ENCODE measurements at places on chromosomes 2 and 18.

- no peak for DNase-seq
Measured at GRCh38 chr2:23492337-23492675, 107.3 kb downstream of the KLHL29 start.

DNA sequence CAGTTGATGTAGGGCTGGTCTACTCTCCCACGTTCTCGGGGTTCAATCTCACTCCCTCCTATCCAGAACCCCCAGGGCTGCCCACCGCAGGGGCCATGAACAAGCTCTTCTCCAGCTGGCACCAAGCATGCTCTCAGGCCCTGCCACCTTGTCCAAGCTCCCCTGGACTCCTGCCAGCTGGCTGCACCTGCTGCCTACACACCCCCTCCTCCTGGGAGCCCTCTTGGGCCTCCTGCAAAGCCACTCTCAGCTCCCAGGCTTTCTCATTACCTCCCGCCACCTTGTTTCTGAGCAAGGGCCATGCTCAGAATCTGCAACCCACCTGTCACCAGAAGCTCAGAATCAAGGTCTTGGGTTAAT lies 56.0 kb downstream of the HDAC4 start:
- no peak for DNase-seq

GRCh38 chr2:154386186-154386585 lies 312.3 kb upstream of the KCNJ3 start:
- DNase-seq = no peak

GRCh38 chr2:176068419-176068832 lies 15.3 kb downstream of the EVX2 start:
- DNase-seq = no peak

- no peak for DNase-seq
Measured at GRCh38 chr2:189249171-189249570, 69.6 kb upstream of the COL5A2 start.

DNA sequence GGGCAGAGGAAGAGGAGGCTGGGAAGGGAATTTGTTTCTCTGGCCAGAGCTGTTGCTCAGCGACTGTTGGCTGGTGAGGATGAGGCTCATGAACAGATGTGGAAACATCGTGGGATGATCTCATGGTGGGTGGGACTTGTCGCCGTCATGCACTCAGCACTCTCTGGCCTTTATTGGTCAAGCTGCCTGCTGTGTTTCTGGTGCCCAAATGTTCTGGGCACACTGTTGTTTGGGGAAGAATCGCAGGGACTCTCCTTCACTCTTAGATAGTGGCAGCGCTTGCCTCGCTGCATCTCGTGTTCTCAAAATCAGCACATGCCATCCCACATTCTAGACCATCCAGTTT lies 145.6 kb downstream of the AGAP1 start:
- no peak for DNase-seq

DNA sequence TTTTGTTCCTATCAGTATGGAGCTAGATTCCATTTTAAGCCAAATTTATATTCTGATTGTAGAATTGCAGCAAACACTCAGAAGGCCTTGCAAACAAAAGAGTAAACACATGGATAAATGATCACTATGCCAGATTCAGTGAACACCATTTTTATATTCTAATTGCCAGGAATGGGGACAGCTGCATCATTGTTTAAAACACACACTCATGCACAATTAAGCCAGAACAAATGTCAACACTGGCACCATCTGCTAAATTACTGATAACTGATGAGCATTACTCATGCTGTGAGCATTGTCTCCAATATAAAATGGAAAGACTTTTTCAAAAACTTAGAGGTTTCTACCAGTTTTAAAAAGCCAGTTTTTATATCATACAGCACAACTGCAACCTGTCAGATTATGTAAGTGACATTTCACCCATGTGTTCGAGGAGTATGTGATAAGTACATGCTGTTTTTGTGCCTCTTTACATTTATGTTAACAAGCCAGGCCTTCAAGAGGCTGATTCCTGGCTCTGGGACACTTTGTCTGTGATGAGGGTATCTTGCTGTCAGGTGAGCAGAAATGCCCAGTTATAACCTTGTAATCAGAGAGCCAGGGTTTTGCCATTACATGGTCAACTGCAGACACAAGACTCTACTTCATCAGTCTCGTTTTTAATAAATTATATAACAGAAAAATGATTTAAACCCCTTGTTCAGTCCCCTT lies 4.4 kb upstream of the ST8SIA5 start:
- no peak for DNase-seq

DNA sequence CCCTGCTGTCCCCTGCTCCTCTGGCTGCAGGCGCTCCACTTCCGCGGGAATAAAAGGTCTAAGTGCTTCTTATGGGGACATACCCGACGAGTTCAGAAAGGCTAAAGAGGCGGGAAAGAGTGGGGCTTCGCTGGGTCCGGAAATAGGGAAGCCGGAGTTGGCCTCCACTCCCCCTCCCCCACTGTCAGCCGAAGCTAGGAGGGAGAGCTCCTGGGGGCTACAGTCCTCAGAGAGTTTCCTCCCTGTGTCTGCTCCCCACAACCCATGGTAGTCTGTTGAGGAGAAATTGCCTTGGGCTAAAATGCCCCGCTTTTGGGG lies 7.2 kb downstream of the GAD1 start:
- no peak for DNase-seq

GRCh38 chr2:239819974-239820555 lies 205.1 kb downstream of the NDUFA10 start:
- no peak for DNase-seq

DNA sequence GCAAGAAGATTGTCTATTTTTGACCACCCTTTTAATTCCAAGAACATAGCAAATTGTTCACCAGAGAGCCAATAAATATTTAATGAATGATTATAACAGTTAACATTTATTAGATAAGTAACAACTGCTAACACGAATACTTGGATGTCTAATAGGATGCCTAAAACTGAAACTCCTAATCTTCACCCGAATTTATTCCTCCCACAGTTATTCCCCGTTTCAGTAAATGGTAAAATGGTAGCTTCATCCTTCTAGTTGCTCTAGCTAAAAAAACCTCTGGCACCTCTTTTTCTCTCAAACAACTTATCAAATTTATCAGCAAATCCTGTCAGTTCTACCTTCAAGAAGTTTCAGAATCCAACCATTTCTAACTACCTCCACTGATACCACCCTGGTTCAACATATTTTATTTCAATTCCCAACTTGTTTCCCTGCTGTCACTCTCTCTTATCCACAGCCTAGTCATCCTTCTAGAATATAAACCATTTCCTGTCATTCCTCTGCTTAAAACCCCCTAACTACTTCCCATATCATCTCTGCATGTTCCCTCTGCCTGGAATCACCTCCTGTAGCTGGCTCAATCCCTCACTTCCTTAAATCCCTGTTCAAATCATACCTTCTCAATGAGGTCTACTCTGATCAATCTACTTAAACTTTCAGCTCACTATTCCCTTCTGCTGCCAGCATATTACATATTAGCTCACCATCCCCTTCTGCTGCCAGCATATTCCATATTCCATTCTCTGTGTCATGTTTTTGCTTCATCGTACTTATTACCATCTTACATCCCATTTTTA lies 93.8 kb downstream of the ROCK2 start:
- no peak for DNase-seq

- DNase-seq = no peak
Measured at GRCh38 chr2:207901401-207901800, 123.9 kb downstream of the PLEKHM3 start.

DNA sequence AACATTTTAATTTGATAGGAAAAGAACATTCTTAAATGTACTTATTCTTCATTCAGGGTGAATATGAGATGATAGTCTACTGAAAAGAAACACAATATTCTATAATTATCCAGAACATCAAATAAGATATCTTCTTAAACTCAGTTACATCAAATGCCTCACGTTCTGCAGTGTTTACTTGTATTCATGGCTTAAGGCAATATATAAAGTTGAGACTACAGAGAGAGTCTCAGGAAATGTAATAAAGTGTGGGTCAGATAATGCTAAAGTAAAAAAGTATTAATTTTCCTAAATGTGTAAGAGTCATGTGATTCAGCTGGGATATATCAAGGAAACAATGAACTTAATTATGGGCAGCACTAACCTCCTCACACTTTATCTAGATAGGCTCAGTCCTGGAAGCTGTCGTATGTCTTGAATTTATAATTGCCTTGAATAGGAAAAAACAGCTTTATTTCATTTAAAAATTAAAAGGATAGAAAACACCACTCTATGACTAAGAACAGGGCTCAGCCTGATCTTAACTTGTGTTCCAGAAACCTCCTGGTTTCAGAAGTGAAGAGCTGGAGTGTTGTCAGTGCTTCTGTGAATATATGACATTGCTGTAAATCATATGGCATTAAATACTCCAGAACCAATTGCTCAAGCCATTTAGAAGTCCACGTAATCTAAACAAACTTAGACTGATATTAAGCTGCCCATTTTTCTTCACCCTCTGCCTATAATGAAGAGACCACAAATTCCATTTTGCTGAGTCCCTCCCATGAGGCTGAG lies 240.2 kb downstream of the FSIP2 start:
- DNase-seq = no peak

- DNase-seq = no peak
Measured at GRCh38 chr2:44652701-44653100, 288.8 kb upstream of the SIX3 start.

DNA sequence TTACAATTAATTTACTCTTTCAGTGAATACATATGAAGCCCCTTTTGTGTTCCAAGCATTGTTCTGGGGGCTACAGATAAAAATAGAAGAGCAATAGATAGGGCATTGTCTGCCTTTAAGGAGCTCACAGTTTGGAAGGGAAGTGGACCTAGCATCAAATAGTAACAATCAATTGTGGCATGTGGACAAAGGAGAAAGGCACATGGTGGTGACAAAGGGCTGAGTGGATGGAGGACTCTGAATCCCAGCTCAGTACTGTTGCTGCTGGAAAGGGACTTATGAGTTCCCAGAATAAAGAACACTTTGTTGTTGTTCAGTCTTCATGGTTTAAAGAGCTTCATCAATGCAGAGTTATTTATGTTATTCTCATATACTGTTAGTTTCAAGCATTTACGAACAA lies 217.7 kb downstream of the HRH4 start:
- DNase-seq = no peak

GRCh38 chr2:216774180-216774579 lies 78.8 kb upstream of the IGFBP5 start:
- no peak for DNase-seq

- no peak for DNase-seq
Measured at GRCh38 chr2:6492573-6492972, 373.1 kb downstream of the CMPK2 start.
